Suppressor macrophage treated with lipopolysaccharide for 1 hour (primary cell): ENCODE measurements at places on chromosomes 7 and 10.
A peak's percentile ranks its signal among the peaks of the same experiment; 100 is the strongest.

DNA sequence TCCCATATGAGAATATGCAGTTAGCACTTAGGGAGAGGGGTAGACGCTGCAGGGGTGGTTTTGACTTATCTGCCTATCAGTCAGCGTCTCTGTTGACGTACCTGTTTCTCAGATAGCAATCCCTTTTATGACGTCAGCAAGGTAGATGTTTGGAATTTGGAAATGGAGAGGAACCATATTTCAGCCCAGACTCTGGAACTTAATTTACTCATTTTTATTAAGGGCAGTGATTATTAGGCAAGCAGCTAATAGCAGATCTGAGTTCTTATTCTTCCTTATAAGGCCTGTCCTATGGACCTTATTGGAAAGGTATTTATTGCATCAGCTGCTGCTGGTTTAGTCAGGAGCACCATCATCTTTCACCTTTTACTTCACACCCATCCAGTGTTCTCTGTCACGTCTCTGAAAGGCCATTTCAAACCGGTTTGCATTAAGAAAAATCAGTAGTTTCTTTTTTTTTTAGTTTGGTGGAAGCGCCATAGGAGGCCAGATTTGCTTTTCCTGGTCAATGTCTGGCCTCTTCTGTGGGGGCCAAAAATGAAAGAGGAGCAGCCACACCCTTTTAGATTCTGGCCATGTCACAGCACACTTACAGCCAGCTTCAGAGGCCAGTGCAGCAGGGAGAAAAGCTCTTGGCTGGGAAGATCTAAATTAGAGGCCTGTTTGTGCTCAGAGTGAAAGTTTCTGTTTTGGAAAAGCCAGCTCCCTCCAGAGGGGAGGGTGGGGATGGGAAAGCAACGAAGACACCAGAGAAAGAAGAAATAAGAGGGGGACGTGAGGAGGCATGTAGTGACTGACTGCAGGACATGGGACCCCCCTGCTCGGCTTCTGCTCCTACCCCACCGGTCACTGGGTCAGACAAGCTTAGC is 146.3 kb downstream of the TCF7L2 start:
- DNase-seq: no peak

- DNase-seq: no peak
Measured at GRCh38 chr10:131271195-131271880, 40.2 kb downstream of the TCERG1L start.

DNA sequence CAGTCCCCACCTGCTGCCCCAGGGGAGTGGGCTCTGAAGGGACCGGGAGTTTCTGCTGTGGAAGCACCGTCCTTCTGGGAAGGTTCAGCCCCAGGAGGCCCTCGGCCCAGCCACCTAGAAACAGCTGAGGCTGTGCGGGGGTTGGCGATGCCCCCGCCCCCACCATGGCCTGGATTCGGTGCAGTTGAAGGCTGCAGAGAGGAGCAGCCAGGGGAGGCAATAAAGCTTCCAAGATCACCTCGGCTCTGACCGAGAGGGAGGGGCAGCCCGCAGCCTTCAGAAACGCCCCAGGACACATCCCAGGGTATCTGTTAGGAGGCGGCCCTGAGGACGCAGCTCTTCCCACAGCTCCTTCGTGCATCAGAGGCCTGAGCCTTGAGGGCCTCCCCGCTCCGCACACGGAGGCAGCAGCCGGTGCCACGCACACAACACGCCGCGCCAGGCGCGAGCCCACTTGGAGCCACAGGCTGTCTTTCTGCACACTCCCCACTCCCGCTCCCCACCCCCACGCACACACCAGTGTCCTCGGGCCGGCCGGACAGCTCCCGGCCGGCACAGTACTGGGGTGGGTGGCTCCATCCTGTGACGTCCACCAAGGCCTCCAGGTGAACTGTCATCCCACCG is 1.6 kb downstream of the KNDC1 start:
- DNase-seq: no peak

DNA sequence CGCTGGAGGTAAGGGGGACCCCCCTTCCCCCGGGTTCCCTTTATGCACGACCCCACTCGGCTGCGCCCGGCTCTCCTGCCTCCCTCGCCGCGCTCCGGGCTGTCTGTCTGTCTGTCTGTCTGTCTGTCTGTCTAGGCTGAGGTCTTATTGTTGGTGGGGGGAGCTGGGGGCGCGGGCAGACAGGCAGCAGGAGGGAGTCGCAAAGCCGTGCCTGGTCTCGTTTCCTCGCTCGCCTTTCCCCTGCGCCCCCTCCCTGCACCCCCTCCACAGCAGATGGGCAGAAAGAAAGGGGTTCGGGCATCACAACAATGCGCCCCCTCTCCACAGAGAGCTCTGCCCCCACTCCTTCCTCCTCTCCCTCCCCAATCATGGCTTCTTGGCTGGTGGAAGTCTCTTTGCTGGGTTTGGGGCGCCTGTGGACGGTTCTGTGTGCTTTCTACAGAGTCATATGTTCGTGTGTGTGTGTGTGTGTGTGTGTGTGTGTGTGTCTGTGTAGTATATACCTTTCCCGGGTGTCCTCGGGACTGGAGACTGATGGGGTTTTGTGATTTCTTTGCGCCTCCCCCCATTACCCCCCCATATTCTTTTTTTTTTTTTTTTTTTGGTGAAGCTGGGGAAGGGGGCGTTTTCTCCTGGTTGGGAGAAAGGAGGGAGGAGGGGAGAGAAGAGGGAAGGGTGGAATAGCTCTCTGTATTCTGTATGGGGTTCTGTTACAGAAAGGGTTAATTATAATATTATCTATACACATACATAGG is 1.9 kb downstream of the AUTS2 start:
- peak; percentile 12 for DNase-seq

- DNase-seq: no peak
Measured at GRCh38 chr10:22912763-22913384, 15.0 kb upstream of the ARMC3 start.

- peak; percentile 27 for DNase-seq
Measured at GRCh38 chr10:70756700-70757360, 28.3 kb downstream of the TBATA start.

- no peak for DNase-seq
Measured at GRCh38 chr10:37476285-37476684, 350.9 kb downstream of the ANKRD30A start.

DNA sequence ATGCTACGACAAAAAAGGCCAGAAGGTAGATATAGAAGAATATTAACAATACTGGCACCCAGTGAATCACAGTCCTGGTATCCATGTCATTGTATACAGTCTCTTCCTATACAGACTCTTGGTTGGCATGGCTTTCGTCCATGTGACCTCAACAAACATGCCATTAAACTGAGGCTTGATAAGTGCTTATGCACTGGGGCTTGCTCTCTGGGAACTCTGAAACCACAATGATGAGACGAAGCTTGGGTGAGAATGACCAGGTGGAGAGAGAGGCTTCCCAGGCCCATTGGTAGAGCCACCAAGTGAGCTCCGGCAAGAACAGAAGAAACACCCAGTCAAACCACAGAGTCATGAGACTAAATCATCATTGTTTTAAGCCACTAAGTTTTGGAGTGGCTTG is 33.2 kb downstream of the PNPLA8 start:
- no peak for DNase-seq

DNA sequence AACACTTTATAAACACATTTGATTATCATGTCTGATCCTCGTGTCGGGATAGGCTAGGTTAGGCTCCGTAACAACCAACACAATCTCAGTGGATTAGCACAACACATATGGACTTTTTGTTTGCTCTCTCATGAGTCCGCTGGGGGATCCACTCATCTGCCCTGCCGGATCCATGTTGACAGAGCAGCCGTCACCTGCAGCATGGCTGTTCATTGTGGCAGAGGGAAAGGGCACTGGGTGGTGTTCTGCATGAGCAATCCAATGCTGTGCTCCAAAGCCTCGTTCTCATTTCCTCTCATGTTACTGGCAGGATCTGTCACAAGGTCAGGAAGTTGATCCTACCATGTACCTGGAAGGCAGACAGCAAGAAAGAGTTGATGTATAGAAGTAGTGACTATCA is 62.5 kb upstream of the RAPGEF5 start:
- DNase-seq: no peak

GRCh38 chr7:92421676-92422435 is 25.4 kb upstream of the GATAD1 start:
- peak; percentile 19 for DNase-seq

GRCh38 chr7:117652943-117653680 is 173.3 kb downstream of the CFTR start:
- no peak for DNase-seq

GRCh38 chr7:155228459-155228845 is 69.2 kb upstream of the INSIG1 start:
- DNase-seq: no peak

DNA sequence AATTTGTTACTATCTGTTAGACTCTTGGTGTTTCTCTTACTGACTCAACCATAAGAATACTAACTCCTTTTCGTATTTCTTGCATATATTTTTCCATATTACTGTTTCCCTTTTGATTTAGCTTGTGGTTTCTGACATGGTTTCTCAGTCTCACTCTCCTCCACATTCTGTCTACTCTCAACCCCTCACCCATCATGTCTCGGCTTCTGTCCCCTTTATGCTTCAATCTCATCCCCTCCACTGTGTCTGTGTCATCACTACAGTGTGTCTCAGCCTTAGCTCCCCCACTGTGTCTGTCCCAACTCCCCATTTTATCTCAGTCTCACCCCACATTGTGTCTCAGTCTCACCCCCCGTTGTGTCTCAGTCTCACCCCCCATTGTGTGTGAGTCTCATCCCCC is 126.9 kb downstream of the VIPR2 start:
- no peak for DNase-seq

DNA sequence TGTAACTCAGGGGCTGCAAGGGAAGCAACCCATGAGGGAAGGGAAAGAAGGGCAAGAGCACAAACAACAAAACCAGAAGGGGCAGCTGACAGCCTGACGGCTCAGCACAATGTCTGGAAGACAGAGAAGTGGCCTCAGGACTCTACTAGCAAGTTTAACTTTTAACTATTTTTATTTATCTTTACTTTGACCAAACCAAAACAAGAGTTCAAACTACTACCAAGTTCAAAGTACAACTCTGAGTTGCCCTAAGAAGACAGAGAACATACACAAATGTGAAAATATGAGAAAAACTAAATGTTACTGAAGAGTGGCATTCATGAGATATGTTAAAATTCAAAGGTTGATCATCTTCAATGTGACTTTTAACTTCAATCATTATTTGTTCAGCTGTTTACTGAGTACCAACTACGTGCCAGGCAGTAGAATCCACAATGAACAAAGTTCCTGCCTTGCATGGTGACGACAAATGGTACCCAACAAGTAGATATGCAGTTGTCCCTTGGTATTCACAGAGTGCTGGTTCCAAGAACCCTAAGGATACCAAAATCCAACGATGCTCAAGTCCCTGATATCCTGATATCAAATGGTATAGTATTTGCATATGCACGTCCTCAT is 19.7 kb downstream of the NUDCD3 start:
- no peak for DNase-seq

GRCh38 chr7:29809533-29810155 is 3.3 kb downstream of the WIPF3 start:
- no peak for DNase-seq

- DNase-seq: peak; percentile 63
Measured at GRCh38 chr10:14543046-14543903, 212.6 kb upstream of the FRMD4A start.

- DNase-seq: no peak
Measured at GRCh38 chr7:154342971-154343633, 290.9 kb downstream of the DPP6 start.

DNA sequence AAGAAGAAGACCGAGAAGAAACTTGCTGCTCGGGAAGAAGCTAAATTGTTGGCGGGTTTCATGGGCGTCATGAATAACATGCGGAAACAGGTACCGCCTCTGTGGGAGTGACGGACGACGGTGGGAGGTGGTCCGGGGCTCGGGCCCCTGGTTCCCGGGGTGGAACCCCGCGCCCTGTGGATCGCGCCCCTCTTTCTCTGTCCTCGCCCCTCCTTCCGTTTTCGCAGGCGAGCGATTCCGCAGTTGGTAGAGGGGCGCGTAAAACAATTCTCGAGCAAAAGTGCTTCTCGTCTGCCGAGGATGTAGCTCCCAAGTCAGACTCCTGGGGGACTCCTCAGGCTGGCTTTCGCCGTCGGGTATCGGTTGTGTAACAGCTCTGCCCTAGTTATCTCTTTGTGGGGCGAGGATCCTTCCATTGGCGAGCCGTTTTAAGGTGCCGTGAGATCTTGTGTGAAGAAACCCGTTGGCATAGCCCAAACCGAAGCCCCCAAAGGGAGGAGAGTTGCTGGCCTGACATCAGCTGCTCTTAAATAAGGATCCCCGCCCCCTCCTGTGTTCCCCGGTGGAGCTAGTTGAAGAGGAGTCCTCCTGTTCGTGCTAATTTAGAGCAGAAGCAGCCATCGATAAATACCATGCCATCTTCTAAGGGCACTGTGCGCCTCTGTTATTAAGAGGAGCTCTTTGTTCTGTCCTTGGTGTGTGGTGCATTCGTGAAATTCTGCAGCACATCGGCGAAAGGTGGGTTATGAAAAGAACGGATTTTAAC is 655 bp downstream of the KLHL7 start:
- DNase-seq: peak; percentile 51

DNA sequence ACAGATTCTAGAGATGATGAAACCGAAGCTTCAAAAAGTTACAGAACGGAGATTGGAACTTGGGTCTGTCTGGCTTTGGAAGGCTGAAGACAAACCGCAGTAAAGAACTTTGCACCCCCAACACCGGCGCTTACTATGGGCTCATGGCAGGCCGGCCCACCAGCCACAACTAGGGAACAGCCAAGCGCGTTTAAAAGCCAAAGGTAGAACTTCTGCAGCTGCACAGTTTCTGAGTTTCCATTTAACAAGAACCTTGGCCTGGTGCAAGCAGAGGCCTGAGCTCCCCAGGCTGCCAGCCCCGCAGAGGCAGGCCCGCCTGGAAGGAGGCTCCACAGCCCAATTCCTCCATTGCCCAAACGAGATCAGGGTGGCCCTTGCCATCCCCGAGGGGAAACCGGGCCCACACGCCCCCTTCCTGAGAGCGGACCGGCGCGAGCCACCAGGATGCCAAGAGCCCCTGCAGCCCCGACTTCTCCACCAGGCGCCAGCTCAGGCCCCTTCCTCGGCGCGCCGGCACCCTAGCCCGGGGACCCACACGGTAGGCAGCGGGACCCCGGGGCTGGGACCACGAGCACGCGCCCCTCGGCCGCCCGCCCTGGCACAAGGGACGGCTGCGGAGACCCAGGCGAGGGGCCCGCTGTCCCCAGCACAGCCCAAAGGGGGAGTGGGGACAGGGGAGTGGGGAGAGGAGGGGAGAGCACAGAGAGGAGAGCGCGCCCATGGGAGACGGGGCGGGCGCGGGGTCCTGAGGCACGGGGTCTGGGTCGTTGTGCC is 566 bp downstream of the MAD1L1 start:
- DNase-seq: peak; percentile 53
